IMR-90 (cell line): ENCODE measurements at places on chromosomes 1 and 21. TPM values are rescaled to one million over a fixed set of nuclear protein-coding genes. Genes with fewer than 3 reads are reported as not detected.

TAGLN2 gene
- total RNA-seq = 365 and 440 TPM in 2 replicates

CELSR2 gene
- 1.1 and 1.3 TPM in 2 replicates for total RNA-seq

OLFML2B gene
- 0.36 and 0.56 TPM in 2 replicates for total RNA-seq

AQP10 gene
- not detected in 2 replicates for total RNA-seq

MXRA8 gene
- 92.5 and 97.8 TPM in 2 replicates for total RNA-seq

DNA sequence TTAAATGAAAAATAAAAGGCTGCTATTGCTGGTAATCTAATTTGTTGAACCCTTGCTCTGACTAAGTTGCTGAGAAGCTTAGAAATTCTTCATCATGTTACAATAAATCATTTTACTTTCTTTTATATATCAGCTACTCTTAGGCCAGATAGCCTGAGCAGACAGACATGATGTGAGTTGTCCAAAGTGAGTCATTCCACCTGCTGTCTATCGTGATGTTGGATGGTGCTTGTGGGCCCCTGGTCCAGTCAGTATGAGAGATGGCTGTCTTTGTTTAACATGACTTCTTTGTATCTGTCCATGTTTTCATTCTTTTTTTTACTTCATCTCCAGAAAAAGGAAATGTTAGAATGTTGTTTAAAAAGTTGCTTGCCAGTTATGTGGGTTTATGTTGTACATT is 188.8 kb downstream of the ADGRL2 start:
- no peaks in the 10 kb centered on the region for H3K27me3 ChIP-seq
- H3K36me3 ChIP-seq = peaks cover 2% of the 10 kb centered on the region; the same call in 1 of the 2 replicates
- peak; percentile 0 for DNase-seq
- no peaks in the 10 kb centered on the region for H3K4me1 ChIP-seq
- H3K27ac ChIP-seq = no peak overlapping the region

GRCh38 chr1:8203551-8203950 is 114.4 kb upstream of the SLC45A1 start:
- H3K4me3 ChIP-seq = no peak overlapping the region
- peaks cover 31% of the 10 kb centered on the region for H3K4me1 ChIP-seq
- DNase-seq = no peak
- peak overlapping the region; percentile 97 for H3K27ac ChIP-seq

DNA sequence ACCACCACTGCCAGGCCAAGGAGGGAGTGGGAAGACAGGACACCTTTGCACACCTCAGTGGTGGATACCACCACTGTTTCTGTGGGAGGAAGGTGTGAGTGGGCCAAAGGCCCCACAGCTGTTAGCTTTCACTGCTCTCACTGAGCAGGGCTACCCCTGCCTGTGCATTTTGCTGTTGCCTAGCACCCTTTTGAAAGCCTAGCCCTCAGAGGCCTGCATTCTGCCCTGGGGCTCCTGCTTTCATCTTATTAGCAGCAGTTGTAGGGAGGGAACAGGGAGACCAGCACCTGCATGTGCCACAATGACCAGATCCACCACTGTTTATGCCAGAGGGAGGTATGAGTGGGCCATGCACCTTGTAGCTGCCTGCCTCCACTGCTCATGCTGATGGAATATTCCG is 110.9 kb upstream of the C21orf91 start:
- no peaks in the 10 kb centered on the region for H3K36me3 ChIP-seq
- H3K4me3 ChIP-seq = no peak overlapping the region
- no peaks in the 10 kb centered on the region for H3K4me1 ChIP-seq
- H3K27me3 ChIP-seq = no peaks in the 10 kb centered on the region
- DNase-seq = no peak

DNA sequence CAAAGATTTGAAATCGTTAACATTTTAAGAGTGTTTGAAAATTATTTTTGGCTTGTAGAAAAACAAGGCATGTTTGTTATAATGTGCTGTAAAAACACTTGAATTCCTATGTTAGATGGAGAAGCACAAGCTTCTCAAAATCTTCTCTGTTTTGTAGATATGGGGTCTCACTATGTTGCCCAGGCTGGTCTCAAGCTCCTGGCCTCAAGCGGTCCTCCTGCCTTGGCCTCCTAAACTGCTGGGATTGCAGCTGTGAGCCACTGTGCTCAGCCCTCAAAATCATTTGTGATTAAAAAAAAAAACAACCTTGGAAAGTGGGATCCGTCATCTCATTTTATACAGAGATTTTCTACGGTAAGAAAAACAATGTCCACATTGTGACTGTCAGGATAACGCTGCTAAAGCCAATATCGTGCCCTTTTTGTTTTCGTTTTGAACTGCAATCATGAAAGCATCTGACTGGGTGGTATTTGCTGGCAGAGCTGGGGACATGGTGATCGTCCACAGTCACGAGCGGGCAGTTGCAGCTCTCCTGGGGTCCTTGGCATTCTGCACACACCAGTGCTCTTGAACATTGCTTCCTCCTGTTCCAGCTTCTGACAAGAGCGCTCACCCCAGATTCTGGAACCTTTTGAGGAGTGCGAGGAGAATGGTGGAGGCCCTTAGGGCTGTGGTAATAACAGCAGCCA is 112.5 kb downstream of the PGBD5 start:
- no peak overlapping the region for H3K27ac ChIP-seq
- peaks cover 2% of the 10 kb centered on the region; the same call in 1 of the 2 replicates for H3K27me3 ChIP-seq
- H3K4me1 ChIP-seq = no peaks in the 10 kb centered on the region
- no peak for DNase-seq

DNA sequence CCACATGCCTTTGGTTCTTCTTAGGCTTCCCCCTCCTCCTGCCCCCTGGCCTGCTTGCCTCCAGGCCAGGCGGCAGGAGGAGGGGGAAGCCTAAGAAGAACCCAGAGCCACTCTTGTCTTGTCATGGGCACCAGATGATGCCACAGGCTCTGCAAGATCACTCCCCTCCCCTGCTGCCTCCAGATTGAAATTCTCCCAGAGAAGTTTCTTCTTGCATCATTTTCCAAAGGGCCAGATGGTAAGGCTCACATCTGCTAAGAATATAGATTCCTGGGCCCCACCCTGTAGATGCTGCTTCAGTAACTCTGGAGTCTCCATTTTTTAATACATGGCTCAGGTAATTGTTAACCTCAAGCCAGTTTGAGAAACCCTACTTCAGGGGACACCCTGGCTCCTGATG is 60.8 kb downstream of the FAM163A start:
- H3K36me3 ChIP-seq = no peaks in the 10 kb centered on the region
- DNase-seq = no peak
- H3K4me1 ChIP-seq = peaks cover 9% of the 10 kb centered on the region
- no peak overlapping the region for H3K27ac ChIP-seq
- peaks cover 46% of the 10 kb centered on the region for H3K27me3 ChIP-seq
- H3K4me3 ChIP-seq = no peak overlapping the region

DNA sequence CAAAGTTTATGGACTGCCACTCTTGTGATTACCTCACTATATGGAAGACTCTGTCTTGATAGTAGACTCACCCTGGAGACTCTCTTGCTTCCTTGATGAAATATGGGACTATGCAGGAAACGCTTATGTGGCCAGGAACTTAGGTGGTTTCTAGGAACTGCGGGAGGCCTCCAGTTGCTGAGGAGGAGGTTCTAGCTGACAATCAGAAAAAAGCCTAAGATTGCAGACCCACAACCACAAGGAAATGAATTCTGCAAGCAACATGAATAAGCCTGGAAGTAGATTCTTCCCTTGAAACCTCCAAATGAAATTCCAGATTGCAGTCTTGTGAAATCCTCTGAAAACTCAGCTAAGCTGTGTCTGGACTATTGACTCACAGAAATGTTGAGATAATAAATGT is 88.9 kb upstream of the COL11A1 start:
- no peaks in the 10 kb centered on the region for H3K36me3 ChIP-seq
- no peak overlapping the region for H3K27ac ChIP-seq
- H3K4me1 ChIP-seq = no peaks in the 10 kb centered on the region
- no peak overlapping the region for H3K4me3 ChIP-seq
- peak; percentile 49 for DNase-seq

DNA sequence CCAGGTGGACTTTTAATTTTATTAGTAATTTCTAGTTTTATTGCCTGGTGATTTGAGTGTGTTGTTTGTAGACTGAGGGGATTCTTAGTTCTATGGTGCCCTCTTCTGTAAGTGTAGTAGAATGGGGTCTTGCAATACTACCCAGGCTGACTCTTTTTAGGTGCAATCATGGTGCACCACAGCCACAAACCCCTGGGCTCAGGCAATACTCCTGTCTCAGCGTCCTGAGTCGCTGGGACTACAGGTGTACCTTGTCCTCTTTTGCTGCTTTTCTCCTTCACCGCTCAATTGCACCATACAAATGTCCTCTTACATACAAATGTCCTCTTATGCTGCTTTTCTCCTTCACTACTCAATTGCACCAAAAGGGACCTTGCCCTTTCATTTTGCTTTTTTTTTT is 43.1 kb downstream of the SCP2 start:
- peak; percentile 20 for DNase-seq
- H3K4me1 ChIP-seq = no peaks in the 10 kb centered on the region

- no peaks in the 10 kb centered on the region for H3K4me1 ChIP-seq
- H3K27me3 ChIP-seq = no peaks in the 10 kb centered on the region
- no peaks in the 10 kb centered on the region for H3K36me3 ChIP-seq
- H3K4me3 ChIP-seq = no peak overlapping the region
- H3K27ac ChIP-seq = no peak overlapping the region
Measured at GRCh38 chr1:48878191-48878940, 101.7 kb upstream of the BEND5 start.

DNA sequence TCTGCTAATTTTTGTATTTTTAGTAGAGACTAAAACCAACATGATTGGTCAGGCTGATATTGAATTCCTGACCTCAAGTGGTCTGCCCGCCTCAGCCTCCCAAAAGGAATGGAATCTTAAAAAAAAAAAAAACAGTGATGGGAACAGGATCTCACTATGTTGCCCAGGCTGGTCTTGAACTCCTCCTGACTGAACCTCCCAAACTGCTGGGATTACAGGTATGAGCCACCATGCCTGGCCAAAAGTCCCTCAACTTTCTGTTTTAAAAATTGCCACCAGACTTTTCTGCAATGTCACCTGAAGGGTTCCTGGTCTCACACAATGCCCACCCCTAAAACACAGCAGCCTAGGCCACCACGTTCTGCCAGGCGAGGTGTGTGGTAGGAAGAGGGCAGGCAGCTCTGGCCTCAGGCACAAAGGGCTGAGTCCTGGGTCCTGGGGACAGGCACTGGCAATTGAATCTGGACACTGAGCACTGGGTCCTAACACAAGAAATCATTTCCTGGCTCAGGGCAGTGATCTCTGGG is 21.2 kb upstream of the THRAP3 start:
- H3K4me1 ChIP-seq = peaks cover 16% of the 10 kb centered on the region
- no peaks in the 10 kb centered on the region for H3K27me3 ChIP-seq
- no peak for DNase-seq
- H3K27ac ChIP-seq = peak overlapping the region; percentile 22; the same call in 1 of the 2 replicates
- H3K36me3 ChIP-seq = no peaks in the 10 kb centered on the region
- H3K4me3 ChIP-seq = no peak overlapping the region

- no peak for DNase-seq
- H3K27ac ChIP-seq = no peak overlapping the region
- no peak overlapping the region for H3K4me3 ChIP-seq
Measured at GRCh38 chr1:114831276-114831994, 23.2 kb upstream of the SYCP1 start.

- peak overlapping the region; percentile 34 for H3K27ac ChIP-seq
- H3K4me3 ChIP-seq = peak overlapping the region; percentile 88
- peaks cover 9% of the 10 kb centered on the region for H3K4me1 ChIP-seq
Measured at GRCh38 chr1:151325646-151326429, 1.4 kb downstream of the PI4KB start.

DNA sequence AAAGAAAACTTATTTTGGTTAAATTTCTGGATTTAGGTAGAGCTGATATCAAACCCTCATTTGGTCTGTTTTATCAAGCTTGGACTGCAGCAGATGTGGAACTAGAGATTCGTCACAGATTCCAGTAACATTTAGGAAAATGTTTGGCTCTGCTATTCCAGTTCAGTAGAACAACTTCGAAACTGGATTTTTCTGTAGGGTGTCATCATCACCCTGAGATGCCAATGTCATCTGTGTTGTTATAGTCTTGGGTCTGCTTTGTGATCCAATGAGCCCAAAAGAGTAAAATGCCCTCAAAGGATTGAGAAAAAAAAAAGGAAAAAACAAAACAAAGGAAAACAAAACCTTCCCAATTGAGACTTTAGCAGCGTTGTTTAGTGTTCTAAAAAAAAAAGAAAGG is 55.4 kb downstream of the LAMC2 start:
- no peak overlapping the region for H3K27ac ChIP-seq
- H3K27me3 ChIP-seq = no peaks in the 10 kb centered on the region
- peaks cover 4% of the 10 kb centered on the region; the same call in 1 of the 2 replicates for H3K4me1 ChIP-seq

DNA sequence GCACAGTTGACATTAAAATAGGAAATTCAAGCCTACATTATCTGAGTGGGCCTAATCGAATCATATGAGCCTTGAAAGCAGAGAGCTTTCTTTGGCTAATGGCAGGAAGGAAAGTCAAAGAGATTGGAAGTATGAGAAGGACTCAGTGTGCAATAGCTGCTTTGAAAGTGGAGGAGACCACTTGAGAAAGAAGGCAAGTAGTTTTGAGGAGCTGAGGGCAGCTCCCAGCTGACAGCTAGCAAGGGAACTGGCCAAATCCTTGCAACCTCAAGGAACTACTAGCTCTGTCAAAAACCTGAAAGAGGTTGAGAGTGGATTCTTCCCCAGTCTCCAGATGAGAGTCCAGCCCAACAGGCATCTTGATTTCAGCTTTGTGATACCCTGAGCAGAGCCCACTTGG is 149.0 kb upstream of the CACYBP start:
- no peaks in the 10 kb centered on the region for H3K4me1 ChIP-seq
- no peak overlapping the region for H3K4me3 ChIP-seq
- H3K27ac ChIP-seq = no peak overlapping the region
- H3K36me3 ChIP-seq = no peaks in the 10 kb centered on the region
- no peak for DNase-seq

- no peaks in the 10 kb centered on the region for H3K27me3 ChIP-seq
- no peak overlapping the region for H3K4me3 ChIP-seq
- no peaks in the 10 kb centered on the region for H3K36me3 ChIP-seq
- peak; percentile 60 for DNase-seq
- peaks cover 15% of the 10 kb centered on the region for H3K4me1 ChIP-seq
Measured at GRCh38 chr1:241610056-241610815, 29.9 kb downstream of the CHML start.

DNA sequence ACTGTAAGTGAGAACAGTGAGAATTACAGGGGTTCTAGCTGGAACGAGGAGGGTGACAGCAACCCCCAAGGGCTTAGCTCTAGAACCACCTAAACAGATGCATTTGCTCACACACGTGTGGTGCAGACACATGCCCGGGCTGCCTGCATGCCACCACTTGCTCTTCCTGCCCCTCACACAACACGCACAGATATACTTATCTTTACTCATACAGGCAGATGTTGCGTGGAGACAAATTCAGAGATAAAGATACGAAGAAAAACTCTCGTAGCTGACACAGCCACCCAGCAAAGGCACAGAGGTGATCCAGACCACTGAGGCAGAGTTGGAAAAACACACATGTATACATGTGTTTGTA is 13.5 kb downstream of the VANGL1 start:
- DNase-seq = no peak
- H3K27ac ChIP-seq = no peak overlapping the region
- H3K4me3 ChIP-seq = no peak overlapping the region
- peaks cover 13% of the 10 kb centered on the region for H3K4me1 ChIP-seq
- no peaks in the 10 kb centered on the region for H3K27me3 ChIP-seq

DNA sequence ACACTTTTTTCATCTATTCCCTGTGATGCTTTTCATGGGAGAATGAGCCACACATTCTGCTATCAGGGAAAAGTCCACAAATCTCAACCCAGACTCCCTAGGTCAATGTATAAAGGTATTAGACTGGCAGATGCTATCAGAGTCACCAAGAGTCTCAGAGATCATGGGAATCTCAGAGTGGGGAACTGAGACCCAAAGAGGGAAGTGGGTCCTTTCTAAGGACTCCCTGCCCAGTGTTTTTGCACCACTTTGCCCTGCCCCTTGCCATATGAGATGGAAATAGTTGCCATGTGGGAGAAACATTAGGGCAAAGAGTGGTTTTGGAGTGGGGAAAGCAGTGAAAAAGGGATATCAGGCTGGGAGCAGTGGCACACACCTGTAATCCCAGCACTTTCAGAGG is 19.1 kb upstream of the AZIN2 start:
- H3K4me1 ChIP-seq = 0 out of 2 replicates have a peak, but pooled peaks cover 1% of the 10 kb centered on the region
- DNase-seq = no peak
- no peak overlapping the region for H3K27ac ChIP-seq
